Peyer's patch (tissue), 4 donors: ENCODE measurements at places on chromosomes 4 and X. TPM values are rescaled to one million over a fixed set of nuclear protein-coding genes. Genes with fewer than 3 reads are reported as not detected.
A peak's percentile ranks its signal among the peaks of the same experiment; 100 is the strongest.

Gene MAGEB10
- total RNA-seq, result not detected

Gene HSD17B13
- total RNA-seq, result 0.70 TPM

Gene AVPR2
- total RNA-seq, result 5.0 TPM

Gene ETDB
- total RNA-seq, result not detected

Gene CT45A10
- total RNA-seq, result not detected

Gene KCNIP4
- total RNA-seq, result not detected

Gene SPANXD
- not detected for total RNA-seq

Gene STAG2
- total RNA-seq, result 51.9 TPM

Gene FMR1NB
- total RNA-seq, result not detected

Gene TCEAL7
- 5.8 TPM for total RNA-seq

DNA sequence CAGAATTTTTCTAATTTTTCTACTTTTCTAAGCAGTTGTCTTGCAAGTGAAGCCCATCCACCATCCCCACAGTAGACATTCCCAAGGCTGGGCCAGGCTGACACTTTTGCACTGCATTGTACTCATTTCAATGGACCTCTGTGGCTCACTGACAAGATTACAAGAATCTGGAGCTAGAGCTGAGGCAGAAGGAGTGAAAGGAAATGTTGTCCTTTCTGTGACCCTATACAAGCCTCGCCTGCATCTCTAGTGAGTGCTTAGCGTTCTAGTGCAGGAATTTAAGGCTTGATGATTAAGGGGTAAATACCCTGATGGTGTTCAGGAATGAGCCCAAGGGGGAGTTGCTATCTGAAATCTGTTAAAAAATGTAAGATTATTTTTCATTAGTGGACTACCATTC is 6.3 kb downstream of the MAGED1 start:
- DNase-seq, result no peak

GRCh38 chrX:154602226-154602625 is 16.9 kb downstream of the CTAG1B start:
- DNase-seq, result no peak

GRCh38 chr4:26912810-26913209 is 52.2 kb downstream of the STIM2 start:
- no peak for DNase-seq

DNA sequence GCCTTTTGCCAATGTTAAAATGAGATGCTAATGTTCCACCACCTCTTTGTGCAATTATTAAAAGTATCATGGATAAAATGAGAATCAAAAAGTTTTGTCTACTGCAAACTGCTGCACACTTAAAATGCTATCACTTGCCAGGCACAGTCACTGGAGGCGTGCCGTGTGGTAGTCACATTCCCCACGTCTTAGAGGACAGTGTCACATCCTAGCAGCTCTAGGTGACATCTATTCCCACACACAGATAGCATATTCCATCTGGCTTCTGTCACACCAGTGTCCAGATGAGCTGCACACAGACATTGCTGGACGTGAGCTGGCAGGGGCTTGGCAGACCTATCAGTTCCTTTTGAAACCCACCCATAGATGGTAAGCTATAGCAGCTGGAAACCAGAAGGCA is 47.0 kb downstream of the NSG1 start:
- DNase-seq, result no peak

- DNase-seq, result no peak
Observed at GRCh38 chr4:146224326-146224966, 10.1 kb downstream of the REELD1 start.

- DNase-seq, result no peak
Observed at GRCh38 chrX:39310891-39311290, 509.6 kb downstream of the MID1IP1 start.

GRCh38 chrX:25646156-25646555 is 492.0 kb upstream of the MAGEB18 start:
- DNase-seq, result no peak

DNA sequence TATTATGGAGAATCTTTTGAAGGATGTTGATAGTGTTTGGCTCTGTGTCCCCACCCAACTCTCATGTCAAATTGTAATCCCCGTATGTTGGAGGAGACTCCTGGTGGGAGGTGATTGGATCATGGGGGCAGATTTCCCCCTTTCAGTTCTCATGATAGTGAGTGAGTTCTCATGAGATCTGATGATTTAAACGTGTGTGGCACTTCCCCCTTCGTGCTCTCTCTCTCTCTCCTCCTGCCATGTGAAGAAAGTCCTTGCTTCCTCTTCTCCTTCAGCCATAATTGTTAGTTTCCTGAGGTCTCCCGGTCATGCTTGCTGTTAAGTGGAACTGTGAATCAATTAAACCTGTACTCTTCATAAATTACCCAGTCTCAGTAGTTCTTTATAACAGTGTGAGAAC is 166.1 kb upstream of the NUDT6 start:
- DNase-seq, result no peak

- DNase-seq, result no peak
Observed at GRCh38 chr4:142416121-142416520, 430.0 kb downstream of the INPP4B start.

DNA sequence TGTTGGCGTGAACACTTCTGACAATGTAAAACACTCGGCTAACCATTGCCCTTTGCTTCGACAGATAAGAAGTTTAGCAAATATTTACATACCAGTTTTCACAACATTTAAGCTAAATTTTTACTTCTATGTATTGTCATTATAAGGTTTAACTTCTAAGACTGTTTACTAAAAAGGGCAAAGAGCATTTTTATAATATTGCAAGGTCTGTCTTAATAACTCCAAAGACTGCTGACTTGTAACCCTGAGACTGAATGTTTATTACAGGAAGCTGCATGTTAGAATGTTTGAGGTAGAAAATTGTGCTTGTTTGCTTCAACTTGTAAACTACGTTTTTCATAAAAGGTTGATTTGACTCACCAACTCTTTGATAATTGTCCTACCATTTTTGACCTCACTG is 213.2 kb upstream of the RPS6KA3 start:
- no peak for DNase-seq

DNA sequence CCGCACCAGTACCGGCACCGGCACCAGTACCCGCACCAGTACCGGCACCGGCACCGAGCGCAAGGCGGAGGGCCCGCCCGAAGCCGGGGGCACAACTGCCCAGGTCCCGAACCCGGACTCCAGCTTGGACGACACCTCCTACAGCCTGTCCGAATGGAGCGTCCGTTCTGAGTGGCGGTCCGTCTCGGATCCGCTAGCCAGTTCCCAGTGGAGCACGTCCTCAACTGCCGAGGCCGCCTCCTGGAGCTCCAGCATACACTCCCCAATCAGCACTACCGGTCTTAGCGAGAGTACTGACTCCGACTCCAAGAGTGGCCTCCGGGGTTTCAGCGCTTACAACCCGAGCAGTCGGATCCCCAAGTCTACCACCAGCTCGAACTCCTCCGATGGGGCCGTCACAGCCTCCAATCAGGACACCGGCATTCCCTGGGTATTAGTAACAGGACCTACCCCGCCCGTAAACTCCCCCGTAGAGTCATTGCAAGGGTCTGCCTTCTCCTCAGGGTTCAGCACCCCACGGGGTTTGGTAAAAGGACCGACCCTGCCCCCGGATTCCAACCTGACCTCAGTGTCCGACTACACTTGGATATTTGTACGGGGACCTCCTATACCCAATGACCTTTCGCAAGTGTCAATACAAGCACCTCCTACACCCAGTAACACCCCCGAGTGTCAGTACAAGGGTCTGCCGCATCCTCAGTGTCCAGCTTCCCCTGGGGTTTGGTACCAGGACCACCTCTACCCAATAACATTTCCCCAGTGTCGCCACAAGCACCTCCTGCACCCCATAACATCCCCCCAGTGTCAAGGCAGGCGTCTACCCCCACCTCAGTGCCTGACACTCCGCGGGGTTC is 721 bp upstream of the MAOA start:
- DNase-seq, result peak; percentile 64

DNA sequence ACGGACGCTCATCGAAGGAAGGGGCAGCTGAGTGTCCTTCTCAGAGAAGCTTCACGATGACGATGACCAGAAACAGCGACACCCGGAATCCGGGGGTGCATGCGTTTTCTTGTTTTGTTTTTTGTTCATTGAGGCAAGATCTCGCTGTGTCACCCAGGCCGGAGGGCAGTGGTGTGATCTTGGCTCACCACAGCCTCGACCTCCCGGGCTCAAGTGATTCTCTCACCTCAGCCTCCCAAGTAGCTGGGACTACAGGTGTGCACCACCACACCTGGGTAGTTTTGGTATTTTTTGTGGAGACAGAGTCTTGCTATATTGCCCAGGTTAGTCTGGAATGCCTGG is 19.8 kb downstream of the DGKQ start:
- DNase-seq, result no peak

DNA sequence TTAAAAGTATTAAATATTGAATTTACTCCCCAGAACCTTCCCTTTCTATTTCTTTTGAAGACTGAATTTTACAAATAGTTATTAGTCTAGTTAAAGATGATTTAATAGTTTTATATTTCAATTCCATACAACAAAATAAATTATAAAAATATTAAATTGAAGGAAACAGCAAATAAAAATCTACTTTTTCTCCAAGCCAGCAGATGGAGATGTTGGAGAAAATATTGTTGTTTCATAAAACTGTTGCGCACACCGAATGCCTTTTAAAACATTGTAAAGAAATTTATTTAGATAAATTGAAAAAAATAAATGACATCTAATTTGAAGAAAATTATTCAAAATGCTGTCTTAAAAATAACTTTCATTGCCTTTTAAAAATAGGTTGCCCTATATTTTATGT is 5.5 kb downstream of the GRIA2 start:
- DNase-seq, result no peak

GRCh38 chr4:185597532-185598188 is 62.4 kb upstream of the PDLIM3 start:
- peak; percentile 70 for DNase-seq

DNA sequence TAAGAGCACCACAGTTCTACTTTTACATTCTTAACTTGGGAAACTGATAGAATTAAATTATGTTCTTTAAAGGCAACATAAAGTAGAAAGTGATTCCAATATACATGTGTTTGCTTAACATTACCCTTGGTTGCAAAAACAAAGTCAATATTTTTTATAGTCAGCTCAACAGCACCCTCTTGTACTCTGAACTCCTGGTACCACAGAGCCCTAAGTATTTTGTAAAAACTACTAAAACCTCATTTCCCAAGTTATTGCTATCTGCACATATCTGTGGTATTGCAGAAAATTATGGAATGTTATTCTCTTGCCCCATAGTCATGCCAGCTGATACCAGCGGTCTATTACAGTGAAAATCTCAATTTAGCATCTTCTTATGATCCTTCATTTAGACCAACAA is 2.9 kb downstream of the KIF4A start:
- DNase-seq, result no peak

- DNase-seq, result no peak
Observed at GRCh38 chr4:56619160-56619559, 61.9 kb downstream of the HOPX start.

- DNase-seq, result no peak
Observed at GRCh38 chrX:68204521-68205038, 228.7 kb downstream of the OPHN1 start.
